ENCODE measurements at places on chromosomes 3 and 15.

GRCh38 chr3:106014518-106014917, 145.7 kb upstream of the CBLB start:
- DNase-seq = no peak

DNA sequence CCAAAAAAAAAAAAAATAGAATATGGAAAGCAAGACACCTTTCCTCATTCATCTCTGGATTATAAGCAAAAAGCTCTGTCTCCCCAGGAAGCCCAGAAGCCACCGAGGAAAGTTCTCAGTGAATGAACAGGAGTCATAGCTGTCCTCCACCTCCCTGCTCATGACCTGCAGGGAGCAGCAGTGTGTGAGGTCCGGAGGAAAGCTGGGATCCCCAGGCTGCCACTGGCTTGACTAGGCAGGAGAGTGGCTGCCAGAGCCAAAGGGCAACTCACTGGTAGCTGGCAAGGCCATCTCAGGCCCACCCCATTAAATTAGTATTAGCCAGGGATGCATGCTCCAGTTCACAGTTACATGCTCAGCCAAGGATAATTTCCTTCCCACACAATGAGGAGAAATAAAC, 191.6 kb upstream of the STT3B start:
- DNase-seq = no peak

GRCh38 chr15:45143946-45144345, 14.2 kb downstream of the DUOX1 start:
- no peak for DNase-seq

DNA sequence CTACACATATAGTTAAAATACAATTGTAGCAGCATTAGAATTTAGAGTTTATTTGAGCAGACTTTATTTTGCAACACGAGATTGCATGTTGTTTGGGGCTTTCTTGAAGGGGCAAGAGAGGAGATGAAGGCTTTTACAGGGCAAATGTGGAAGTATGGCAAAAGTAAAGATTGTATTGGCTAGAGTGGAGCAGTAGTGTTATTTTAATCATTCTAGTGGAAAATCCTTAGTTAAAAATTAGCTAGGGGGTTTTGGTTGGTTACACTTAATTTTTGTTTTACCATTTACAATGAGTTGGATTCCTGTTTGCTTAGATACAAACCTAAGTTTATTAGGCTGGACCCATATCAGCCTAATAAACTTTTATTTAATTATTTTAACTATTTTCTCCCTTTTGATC, 4.6 kb downstream of the OR5H15 start:
- DNase-seq = no peak

GRCh38 chr3:149808209-149808829, 4.7 kb upstream of the RNF13 start:
- DNase-seq = no peak

Measured in type B pancreatic cell (in vitro differentiated cells).